ENCODE measurements at places on chromosomes 1 and 21.

DNA sequence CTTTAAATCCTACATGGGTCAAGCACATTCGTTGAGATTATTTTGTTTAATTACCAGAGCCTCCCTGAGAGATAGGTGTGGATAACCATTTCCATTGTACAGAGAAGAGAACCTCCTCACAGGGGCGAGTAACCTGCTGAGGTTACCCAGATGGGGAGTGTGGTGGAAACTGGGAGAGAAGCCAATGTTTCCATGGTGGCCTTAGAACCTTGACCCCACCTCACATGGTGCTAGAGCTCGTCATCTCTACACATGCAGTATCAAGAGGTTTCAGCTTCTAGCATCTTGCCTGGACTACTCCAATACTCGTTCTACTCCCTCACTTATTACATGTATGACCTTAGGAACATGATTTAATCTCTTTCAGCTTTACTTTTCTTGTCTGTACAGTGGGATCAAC lies 4.8 kb downstream of the REG4 start:
- DNase-seq, result no peak

- no peak for DNase-seq
These were observed 25.8 kb upstream of the IL6R start for GRCh38 chr1:154379301-154379700.

- DNase-seq, result peak; percentile 5
These were observed 192.3 kb downstream of the SLC45A1 start for GRCh38 chr1:8510041-8510823.

DNA sequence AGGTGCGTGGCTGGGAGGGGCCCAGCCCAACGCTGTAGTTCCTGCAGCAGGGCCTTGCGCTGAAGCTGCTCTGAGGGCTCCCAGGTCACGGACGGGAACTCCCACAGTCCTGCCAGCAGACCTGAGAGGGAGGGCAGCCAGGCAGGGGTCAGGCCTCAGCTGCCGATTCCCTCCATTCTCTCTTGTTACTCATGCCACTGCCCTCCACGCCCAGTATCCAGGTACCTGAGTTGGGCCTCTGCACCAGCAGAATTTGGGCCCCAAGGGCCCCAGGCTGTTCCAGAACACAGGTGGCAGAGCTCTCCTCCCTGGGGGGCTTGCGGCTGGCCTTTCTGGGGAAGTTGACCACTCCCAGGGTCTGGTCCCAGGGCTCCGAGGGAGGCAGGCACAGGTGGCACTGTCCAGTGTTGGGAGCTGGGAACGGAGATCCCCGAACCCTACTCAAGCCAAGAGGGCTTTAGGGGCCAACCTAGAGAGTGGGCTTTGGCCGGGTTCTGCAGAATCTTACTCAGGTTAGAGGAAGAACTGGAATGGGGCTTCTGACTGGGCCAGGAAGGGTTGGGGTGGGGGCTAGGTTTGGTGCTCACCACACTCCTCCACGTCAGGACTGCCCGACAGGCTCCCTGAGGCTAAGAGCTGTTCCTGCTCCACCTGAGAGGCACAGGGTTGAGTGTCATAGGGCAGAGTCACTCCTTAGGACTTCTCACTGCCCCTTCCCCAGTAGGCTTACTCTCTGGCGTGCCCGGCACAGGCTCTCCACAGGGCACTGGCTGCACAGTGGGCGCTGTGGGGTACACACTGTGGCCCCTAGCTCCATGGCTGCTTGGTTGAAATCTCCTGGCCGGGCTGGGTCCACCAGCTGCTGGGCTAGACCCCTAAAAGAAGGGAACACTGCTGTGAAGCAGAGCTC lies 5.0 kb downstream of the HPDL start:
- DNase-seq, result no peak

- DNase-seq, result no peak
These were observed 1.4 kb downstream of the MAP1LC3C start for GRCh38 chr1:241997401-241997998.

- no peak for DNase-seq
These were observed 24.6 kb downstream of the KCNK1 start for GRCh38 chr1:233638513-233638912.

GRCh38 chr1:209650454-209650853 lies 1.8 kb downstream of the LAMB3 start:
- DNase-seq, result no peak

- no peak for DNase-seq
These were observed 23.9 kb upstream of the KIF1B start for GRCh38 chr1:10186331-10187025.

All from brain pericyte (primary cell).